Memory B cell (primary cell): ENCODE measurements at places on chromosomes 2 and 18.

- no peak for DNase-seq
Measured at GRCh38 chr2:121771976-121772742, 16.7 kb downstream of the TSN start.

DNA sequence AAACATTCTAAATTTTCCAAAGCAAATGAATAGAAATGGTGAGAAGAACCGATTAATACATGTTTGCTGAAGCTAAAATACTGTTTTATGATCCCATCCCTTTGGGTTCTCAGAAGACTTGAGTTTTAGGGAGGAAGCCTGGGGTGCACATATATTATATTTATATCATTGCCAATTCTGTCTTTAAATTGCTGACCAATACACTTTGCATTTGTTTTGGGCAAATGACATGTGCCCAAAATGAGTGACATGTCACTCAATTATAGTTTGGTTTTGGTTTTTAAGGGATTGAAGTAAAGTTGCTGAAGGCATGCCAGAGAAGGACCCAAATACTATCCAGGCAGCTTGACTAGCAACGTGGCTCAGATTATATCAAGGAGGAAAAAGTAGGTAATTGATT lies 50.3 kb upstream of the SP3 start:
- DNase-seq = no peak

GRCh38 chr18:9968081-9968848 lies 54.4 kb downstream of the VAPA start:
- DNase-seq = no peak

DNA sequence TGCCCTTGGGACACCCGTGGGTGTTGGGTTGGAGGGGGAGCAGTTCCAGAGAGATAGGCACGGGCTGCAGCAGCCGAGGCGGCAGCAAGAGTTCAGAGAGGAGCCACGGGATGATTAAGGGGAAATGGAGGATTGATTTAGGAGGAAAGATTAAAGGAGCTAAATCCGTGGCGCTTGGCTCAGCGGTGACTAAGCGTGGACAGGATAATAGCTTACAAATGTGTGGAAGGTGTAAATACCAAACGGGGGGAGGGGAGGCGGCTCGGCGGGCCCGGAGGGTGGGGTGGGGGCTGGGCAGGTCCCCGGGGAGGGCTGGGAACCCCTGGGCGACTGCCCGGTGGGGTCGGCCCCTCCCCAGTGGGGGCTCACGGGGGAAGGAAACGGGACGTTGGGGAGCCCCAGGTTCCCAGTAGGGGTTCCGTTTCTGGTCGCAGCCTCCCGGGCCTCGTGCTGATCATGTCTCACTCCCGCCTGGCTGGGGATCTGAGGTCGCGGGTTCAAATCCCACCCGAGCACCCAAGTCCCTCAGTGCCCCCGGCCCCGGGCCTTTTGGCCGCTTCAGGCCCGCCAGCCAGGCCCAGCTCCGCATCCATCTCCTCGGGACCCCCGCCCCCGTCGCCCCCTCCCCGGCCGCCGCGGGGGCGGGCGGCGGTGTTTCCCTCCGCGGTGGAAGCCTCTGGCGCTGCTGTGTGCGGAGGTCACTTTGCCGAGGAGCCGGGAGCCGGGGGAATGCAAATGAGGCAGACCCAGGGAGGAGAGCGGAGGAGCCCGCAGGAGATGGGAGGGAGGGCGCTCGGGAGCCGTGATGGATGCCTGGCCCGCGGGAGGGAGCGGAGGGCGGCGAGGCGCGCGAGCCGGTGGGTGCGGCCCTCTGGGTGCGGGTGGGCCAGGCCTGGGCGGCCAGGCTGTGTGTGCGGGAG lies 8.1 kb downstream of the ASIC4 start:
- DNase-seq = no peak

GRCh38 chr2:216551234-216552068 lies 52.8 kb downstream of the RPL37A start:
- DNase-seq = no peak
